Skeletal muscle tissue (tissue), 5 donors: ENCODE measurements at places on chromosomes 2 and 18. TPM values are rescaled to one million over a fixed set of nuclear protein-coding genes. Genes with fewer than 3 reads are reported as not detected.

Gene CNGA3
- total RNA-seq: 0.52 TPM

Gene PROKR1
- total RNA-seq: 0.52 TPM

Gene NCKAP5
- total RNA-seq: 5.7 TPM

Gene PRR30
- not detected for total RNA-seq

Gene DCDC2C
- total RNA-seq: not detected

Gene ERMN
- total RNA-seq: 0.52 TPM

Gene MAPK4
- 5.7 TPM for total RNA-seq

Gene TBC1D8
- 16.2 TPM for total RNA-seq

Gene ANKRD30B
- total RNA-seq: under 0.01 TPM

Gene NYAP2
- total RNA-seq: 0.52 TPM

Gene BMP10
- not detected for total RNA-seq

Gene GREB1L
- 12.5 TPM for total RNA-seq

Gene UGT1A3
- not detected for total RNA-seq

Gene CRYGD
- not detected for total RNA-seq

Gene FAP
- 70.5 TPM for total RNA-seq

Gene EIF4E2
- total RNA-seq: 204 TPM

Gene UGT1A9
- not detected for total RNA-seq

Gene MC4R
- 0.52 TPM for total RNA-seq

Gene ZFP36L2
- total RNA-seq: 14.1 TPM

Gene ANKRD62
- not detected for total RNA-seq

Gene CYB5A
- 28.7 TPM for total RNA-seq

Gene MC5R
- total RNA-seq: 1.6 TPM

Gene MBD2
- 12.5 TPM for total RNA-seq

Gene CYRIA
- 4.7 TPM for total RNA-seq

Gene ATP6V1B1
- 1.6 TPM for total RNA-seq

Gene GULP1
- 21.9 TPM for total RNA-seq

Gene REEP1
- 24.0 TPM for total RNA-seq

Gene CNDP1
- not detected for total RNA-seq

Gene VIT
- total RNA-seq: 6.8 TPM

Gene POU3F3
- 0.52 TPM for total RNA-seq

Gene PRKCE
- total RNA-seq: 9.4 TPM
